Astrocyte of the hippocampus (primary cell): ENCODE measurements at places on chromosomes 13 and 19.

GRCh38 chr13:102680133-102680717 is 14.6 kb downstream of the METTL21C start:
- DNase-seq: no peak

GRCh38 chr13:109436841-109437240 is 349.5 kb downstream of the IRS2 start:
- no peak for DNase-seq

DNA sequence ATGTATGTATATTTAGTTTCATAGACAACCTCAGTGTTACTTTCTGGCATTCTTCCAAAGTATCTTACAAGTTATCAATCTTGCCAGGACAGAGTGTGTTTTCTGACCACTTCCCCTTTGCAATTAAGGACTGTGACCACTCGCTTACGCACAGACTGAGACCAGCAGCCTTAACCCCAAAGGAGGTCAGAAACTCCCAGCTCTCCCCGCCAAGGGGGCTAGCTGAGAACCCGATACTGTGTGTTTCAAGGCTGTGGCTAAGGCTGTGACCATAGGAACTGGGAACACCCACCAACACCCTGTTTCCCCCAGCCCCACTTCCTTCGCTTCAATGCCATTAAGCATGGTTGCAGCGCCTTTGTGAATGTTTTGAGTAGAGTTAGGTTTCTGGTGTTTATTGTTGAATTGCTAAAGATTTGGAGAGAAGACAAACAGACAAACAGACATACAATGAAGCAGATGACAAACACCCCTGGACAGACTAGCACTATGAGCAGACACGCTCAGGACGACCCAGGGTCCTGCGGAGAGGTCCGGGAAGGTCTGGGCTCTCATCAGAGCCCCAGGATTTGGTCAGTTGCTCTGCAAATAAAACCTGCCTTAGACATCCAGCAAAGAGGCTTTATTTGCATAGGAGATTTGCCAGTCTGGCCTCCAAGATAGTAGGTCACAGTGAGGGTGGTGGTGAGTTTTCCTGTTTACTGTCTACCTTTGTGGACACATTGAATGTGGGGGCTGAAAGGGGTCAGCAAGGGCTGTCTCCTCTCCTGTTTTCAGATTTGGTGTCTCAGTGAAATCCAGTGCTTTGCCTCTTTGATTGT is 25.0 kb upstream of the TNFSF11 start:
- peak; percentile 22 for DNase-seq

- DNase-seq: no peak
These were observed 571.6 kb downstream of the TBC1D4 start for GRCh38 chr13:74910415-74910814.

DNA sequence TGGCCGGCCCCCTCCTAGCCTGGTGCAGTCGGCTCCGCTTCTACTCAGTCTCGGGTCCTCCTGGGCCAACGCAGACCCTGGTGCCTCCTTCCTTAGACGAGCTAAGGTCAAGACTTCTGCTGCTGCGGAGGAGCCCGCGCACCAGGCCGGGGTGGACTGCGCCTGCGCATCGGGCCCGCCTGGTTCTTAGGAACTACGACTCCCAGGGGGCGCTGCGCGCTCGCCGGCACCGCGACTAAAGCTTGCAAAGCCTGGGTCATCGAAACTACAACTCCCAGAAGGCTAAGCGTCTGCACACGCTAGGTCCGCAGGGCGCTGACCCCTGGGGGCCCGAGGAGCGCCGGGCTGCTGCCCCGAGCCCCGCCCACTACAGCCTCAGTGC is at the start of gene ZNF835:
ZNF835 (minus strand) TSS at position 145 of the 382 bp plus-strand sequence. CDS start 6,559 bp downstream, outside the sequence.
- DNase-seq: peak; percentile 90

DNA sequence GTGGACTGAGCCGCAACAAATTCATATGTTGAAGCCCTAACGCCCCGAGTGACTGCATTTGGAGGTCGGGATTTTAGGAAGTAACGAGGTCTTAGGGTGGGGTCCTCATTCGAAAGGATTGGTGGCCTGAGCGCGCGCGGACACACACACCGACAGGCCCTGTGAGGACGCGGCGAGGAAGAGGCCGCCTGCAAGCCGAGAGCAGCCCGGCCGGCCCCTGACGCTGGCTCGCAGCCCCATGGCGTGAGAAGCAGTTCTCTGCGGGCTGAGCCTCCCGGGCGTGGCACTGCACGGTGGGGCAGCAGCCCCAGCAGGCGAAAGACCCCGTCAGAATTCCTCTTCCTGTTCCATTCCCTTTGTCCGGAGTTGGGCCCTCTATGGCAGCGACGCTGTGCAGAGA is 131.2 kb downstream of the CRYL1 start:
- DNase-seq: no peak

DNA sequence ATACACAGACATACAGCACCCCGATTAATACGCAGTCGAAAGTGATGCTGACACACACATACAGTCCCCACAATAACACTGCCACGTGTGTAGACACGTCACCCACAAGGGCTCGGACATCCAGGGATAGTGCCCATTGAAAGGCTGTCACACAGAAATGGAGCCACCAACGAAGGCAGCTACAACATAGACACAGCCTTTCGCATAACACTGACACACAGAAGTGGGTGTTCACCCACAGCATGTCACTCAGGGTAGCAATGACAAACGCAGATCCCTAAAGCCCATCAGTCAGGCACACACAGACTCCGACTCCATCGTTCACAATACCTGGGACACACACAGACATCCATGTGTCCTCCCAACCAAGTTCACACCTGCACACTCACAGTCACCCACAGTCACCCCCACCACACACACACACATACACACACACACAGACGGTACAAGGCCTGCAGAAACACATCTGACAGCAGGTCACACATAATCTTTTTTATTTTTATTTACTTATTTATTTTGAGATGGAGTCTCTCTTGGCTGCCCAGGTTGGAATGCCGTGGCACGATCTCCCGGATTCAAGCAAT is 10.4 kb upstream of the NANOS3 start:
- DNase-seq: no peak

GRCh38 chr19:7078008-7078407 is 8.5 kb downstream of the ZNF557 start:
- DNase-seq: no peak

DNA sequence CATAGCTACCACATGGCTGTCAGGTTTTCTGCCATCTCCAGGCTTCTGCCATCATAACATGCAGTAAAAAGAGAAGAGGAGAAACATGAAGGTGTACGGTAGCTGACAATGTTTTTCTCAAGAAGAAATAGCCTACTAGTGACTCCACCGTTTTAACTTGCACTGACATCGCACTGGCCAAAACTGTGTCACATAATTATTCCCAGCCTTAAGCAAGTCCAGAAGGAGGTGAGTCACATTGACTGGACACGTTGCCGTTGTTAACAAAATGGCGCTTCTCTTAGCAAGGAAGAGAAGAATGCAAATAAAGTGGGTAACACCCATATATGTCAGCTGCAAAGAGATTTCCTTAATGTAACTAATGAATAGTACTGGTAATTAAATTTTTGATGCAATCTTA is 810.4 kb upstream of the SLC10A2 start:
- no peak for DNase-seq

- DNase-seq: no peak
These were observed 1159.0 kb upstream of the ATXN8OS start for GRCh38 chr13:68948586-68948985.

GRCh38 chr13:29849731-29850212 is 645 bp downstream of the UBL3 start:
- peak; percentile 80 for DNase-seq

DNA sequence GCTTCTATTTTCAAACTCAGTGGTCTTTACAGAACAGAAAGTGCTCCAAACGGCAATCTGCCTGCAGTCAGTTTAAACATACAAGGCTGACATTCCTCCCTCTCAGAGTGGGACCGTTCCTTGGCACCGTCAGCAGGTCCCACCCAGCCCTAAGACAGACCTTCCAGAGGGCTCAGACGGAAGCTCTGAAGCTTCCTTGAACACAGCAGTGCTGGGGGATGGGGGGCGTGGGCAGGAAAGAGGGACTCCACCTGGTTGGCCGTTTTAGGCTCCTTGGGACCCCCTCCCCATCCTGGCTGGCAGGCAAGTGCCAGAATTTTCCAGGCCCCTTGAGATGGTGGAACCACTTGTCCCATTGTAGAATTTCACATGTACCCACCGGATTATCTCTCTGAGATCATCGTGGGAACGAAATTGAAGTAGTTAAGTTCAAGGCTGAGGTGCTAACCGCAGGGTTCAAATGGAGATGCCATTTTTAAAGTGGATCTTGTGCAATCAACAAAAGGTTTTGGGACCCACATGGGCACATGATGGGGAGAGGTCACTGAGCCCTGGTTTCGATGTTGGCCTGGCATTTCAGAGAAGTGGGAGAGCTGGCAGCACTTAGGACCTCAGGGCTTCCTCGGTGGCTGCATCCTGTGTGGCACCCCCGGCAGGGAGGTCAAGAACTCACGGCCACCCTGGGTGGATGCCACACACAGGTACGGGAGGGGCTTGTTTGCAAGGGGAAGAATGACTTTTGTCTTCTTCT is 46.2 kb downstream of the KLF2 start:
- no peak for DNase-seq

GRCh38 chr13:48493851-48494250 is 39.0 kb downstream of the RCBTB2 start:
- peak; percentile 63 for DNase-seq

DNA sequence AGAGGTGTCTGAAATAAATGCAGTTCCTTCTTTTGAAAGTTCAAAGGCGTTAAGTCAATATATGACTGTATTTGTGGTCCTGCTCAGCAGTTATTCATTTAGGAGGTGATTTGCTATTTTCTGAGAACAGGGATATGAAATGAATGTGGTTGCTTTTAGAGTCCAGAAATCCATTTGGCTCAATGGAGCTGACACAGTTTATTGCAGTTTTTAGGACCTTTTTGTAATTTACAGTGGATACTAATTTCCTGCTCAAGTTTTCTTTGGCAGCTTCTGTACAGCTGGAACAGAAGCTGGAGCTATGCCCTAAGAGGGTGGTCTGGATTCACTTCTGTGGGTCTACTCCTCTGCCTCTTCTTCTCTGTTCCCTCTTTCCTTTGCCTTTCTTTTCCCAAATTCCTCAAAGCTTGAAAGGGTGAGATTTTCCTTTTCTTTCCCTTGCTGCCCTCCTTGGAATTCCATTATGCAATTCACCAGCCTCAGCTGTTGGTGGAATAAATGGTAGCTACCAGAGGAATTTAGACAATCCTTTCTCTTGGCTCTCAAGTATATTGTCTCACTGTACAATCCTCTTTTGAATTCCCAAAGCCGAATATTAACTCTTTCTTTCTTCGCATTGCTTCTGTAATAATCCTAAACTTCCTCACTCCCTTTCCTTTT is 39.9 kb downstream of the ITGBL1 start:
- DNase-seq: peak; percentile 60

GRCh38 chr13:34412295-34412694 is 529.8 kb upstream of the NBEA start:
- DNase-seq: no peak

DNA sequence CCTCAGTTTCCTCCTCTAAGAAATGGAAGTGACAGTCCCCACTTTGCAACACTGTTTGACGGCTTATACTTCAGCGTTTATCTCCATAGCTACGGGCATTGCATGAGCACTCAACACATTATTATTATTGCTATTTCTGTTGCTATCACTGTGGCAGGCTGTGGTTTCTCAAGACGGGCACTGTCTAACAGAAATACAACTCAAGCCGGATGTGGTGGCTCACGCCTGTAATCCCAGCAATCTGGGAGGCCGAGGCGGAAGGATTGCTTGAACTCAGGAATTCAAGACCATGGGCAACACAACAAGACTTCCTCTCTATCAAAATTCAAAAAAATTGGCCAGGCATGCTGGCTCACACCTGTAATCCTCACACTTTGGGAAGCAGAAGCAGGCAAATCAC is 4.9 kb upstream of the ZSWIM4 start:
- no peak for DNase-seq

GRCh38 chr13:30735025-30735871 is at the start of gene ALOX5AP:
ALOX5AP (plus strand) TSS chr13:30735543; CDS start chr13:30735606, 63 bp downstream.
- no peak for DNase-seq

DNA sequence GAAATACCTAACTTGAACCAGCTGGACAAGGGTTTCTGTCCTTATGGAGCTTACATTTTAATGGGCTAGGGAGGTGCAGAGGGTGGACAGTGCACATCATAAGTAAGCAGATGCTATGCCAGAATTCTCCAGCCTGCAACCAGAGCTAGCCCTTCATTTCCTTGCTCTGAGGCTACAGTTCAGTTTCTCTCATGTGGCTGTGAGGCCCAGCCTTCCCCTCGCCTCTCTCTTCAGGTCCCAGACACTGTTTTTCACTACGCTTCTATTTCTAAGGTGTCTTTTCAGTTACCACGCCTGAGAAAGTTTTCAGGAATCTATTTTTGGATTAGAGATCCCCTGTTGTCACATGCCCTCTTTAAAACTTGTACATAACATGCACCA is 141.9 kb downstream of the PCCA start:
- DNase-seq: no peak

DNA sequence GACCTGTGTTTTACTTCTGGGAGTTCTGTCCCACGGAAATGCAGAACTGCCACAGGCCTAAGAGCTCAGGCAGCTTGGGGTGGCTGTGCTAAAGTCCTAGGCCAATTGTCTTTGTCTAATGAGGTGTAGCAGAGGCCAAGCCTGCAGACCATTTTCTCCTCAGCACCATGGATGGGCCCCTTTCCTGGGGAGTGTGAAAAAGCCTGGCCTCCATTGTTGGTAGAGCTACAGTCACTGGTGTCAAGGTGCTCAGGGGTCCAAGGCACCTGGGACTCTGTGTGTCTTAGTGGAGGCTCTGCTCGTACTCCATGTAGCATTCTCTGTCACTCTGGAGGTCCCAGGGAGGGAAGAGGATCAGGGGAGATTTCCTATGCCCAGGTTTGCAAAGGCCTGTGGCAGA is 329.6 kb downstream of the SLITRK5 start:
- no peak for DNase-seq

GRCh38 chr19:49409441-49410029 is 13.7 kb downstream of the PTH2 start:
- DNase-seq: no peak

DNA sequence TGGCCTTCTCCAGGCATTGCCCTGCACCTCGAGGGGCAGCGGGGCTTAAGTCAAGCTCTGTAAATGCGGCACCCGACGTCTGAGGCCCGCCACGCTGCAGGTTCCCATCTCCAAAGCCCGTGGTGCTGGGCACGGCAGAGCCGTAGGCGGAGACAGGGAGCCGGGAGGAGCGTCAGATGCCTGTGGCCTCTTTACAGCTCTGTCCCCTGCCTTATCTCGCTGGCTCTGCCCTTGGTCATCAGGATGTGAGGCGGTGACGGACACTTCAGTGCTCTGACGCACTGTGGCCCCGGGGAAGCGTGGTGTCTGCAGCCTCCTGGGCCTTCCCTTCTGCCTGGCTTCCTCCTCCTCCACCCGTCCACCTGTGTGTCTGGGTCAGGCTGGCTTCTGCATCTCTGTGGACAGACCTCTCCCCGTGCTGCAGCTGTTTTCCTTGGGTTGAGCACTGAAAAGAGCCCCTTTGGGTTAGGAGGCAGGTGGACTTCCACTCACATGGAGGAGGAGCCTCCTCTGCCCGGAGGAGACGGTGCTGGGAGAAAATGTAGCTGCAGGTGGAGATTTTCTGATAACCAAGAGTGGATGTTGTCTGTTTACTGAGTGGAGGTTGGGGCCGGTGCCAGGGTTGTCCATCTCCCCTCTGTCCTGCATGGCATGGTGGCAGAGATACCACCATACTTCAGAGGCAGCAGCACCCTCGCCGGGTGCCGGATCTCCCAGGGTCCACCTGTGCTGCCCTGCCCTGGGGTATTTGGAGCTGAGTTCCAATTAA is 14.6 kb downstream of the MCF2L start:
- no peak for DNase-seq

GRCh38 chr19:4524808-4525562 is 6.7 kb upstream of the PLIN4 start:
- DNase-seq: peak; percentile 42

- no peak for DNase-seq
These were observed 26.2 kb upstream of the OR7C2 start for GRCh38 chr19:14915116-14915515.
